Left renal cortex interstitium (tissue), 4 donors: ENCODE measurements at places on chromosomes 1 and 21.

DNA sequence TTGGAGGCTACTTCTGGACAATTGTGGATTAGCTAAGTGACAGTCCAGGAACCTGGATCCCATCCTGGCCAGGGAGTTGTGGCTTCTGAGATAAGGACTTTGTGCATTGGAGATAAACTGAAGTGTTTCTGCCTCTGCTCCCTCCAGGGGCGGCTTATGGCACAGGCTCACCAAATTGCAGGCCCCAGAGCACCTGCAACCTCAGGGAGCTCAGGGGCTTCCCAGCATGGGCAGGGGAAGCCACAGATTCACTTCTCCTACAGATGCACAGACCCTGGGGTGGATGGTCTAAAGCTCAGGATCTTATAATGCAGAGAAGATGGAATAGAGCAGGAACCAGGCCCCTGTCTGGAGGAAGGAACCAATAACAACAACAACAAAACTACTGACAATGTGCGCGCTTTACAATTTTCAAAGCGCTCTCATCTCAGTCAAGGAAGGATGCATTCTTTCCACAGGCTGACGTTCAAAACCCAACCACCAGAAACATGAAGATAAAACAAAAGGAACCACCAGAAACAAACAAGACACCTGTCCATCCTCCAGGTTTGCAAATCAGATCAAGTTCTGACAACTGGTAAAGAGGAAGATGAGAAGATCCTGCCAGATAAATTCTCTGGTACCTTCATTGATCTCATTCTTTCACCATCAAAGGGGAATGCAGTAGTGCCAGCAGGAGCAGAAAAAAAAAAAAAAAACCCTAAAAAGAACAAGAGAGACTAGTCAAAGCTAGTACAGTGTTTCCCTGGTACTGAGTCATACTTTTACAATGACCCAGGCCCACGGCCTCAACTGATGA, 121.0 kb upstream of the IRF2BP2 start:
- DNase-seq: no peak

DNA sequence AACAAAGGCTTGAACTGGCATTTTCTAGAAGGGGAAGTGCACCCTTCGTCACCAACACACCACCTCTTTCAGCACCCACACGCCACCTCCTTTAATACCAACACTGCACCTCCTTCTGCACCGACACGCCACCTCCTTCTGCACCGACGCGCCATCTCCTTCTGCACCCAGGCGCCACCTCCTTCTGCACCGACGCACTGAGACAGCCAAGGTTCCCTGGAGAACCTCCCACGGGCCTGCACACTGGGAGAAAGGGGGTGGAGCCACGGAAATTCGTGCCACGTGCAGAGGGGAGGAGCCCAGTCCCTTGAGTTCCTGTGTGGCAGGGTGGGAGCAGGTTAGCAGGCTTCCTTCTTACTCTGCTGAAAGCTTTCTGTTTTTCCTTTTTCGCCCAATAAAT, 327.9 kb upstream of the C1orf174 start:
- no peak for DNase-seq

- no peak for DNase-seq
Observed at GRCh38 chr1:36472656-36473055, 8.5 kb upstream of the MRPS15 start.

- no peak for DNase-seq
Observed at GRCh38 chr1:184945029-184945428, 29.3 kb downstream of the NIBAN1 start.

- DNase-seq: no peak
Observed at GRCh38 chr1:47507881-47508701, 70.2 kb downstream of the FOXD2 start.
